ENCODE measurements at places on chromosomes 1 and 21.

DNA sequence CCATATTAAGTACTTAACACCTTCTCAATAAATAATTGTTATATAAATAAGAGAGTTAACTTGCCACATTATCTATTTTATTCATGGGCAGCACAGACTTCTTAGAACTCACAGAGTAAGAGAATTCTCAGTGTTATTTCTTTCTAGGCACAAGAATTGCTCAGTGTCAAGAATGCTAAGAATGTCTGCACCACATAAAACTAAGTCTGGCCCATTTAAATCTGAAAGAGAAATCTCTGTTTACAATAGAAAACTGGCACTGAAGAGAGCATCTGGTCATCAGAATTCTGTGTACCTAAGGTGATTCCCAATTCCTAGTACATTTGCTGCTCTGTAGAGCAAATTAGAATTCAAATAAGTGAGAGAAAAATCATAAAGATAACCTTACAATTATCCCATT lies 3.8 kb downstream of the OR10K2 start:
- peak; percentile 5 for DNase-seq

DNA sequence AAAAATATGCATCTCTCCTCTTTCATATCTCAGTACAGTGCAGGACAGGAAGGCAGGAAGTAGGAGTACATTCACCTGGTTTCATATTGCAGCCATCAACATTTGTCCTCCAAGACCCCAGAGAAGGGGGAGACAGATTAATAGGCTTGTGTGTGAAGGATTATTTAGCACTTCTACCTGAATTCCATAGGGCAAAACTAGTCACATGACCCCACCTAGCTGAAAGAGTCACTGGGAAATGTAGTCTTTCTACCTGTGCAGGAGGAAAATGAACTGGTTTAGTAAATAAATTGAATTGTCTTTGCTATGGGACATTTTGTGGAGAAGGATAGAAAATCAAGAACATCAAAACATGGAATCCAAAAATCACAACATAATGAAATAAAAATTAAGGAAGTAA lies 13.9 kb upstream of the TRIM33 start:
- DNase-seq = no peak

GRCh38 chr1:53578358-53578757 lies 119.2 kb downstream of the DMRTB1 start:
- no peak for DNase-seq

DNA sequence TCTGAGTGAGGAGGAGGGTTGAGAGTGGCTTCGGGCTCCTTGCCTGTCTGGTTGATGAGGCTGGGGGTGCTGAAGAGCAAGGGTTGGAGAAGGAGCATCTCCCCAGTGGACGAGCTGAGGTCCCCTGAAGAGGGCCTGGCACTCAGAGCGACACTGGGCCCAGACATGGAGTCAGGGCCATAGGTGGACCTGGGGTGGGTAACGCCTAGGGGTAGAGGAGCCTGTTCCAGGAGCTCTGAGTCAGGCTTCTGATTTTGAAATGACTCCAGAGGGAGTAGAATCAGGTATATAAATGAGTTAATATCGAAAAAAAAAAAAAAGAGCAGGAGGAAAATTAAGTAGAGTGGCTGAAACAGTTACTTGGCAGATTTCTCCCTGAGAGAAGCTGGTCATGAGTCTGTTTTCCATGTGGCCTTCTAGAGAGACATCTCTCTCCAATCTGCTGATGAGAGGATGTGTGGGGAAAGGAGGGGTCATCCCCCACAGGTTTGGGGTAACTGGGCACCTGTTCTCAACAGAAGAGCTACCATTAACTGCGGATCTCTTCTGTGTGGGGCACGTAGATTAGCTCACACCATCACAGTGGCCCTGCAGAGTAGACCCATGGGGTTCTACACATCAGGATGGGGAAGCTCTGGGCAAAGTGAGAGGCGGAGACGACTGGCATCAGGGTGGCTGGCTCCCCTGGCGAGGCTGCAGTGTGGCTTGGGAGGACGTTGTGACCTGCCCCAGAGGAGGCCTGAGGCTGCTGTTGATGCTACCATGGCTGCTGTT lies 115.5 kb downstream of the DHRS3 start:
- no peak for DNase-seq
